ENCODE measurements at places on chromosomes 1 and 21.

GRCh38 chr1:225908013-225908640 lies 15.9 kb downstream of the PYCR2 start:
- no peak overlapping the region for H3K4me3 ChIP-seq
- H3K36me3 ChIP-seq = no peaks in the 10 kb centered on the region
- H3K27ac ChIP-seq = no peak overlapping the region
- no peak for DNase-seq

DNA sequence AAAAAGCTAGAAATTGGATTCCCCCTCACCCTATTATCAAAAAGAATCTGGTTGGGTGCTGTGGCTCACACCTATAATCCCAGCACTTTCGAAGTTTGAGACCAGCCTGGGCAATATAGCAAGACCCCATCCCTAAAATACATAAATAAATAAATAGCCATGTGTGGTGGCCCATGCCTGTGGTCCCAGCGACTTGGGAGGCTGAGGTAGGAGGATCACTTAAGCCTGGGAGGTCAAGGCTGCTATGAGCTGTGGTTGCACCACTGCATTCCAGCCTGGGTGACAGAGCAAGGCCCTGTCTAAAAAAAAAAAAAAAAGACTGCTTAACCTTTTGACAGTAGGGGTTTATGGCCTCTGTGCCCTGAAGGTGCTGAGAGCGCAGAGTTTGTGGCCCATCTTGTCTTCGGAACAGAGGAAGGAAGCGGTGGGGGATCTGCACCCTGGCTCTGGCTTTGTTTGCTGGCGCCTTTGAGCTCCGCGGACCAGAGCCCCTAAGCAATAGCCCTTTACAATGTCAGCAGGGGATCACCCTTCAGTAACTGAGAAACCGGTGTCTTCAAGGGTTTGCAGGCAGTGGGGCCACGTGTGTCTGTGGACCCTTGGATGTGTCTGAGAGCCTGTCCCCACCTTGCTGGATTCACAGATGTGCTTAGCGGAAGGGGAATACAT lies 22.1 kb downstream of the SLC2A7 start:
- no peaks in the 10 kb centered on the region for H3K36me3 ChIP-seq
- peaks cover 5% of the 10 kb centered on the region for H3K4me1 ChIP-seq
- H3K4me3 ChIP-seq = no peak overlapping the region
- DNase-seq = no peak

DNA sequence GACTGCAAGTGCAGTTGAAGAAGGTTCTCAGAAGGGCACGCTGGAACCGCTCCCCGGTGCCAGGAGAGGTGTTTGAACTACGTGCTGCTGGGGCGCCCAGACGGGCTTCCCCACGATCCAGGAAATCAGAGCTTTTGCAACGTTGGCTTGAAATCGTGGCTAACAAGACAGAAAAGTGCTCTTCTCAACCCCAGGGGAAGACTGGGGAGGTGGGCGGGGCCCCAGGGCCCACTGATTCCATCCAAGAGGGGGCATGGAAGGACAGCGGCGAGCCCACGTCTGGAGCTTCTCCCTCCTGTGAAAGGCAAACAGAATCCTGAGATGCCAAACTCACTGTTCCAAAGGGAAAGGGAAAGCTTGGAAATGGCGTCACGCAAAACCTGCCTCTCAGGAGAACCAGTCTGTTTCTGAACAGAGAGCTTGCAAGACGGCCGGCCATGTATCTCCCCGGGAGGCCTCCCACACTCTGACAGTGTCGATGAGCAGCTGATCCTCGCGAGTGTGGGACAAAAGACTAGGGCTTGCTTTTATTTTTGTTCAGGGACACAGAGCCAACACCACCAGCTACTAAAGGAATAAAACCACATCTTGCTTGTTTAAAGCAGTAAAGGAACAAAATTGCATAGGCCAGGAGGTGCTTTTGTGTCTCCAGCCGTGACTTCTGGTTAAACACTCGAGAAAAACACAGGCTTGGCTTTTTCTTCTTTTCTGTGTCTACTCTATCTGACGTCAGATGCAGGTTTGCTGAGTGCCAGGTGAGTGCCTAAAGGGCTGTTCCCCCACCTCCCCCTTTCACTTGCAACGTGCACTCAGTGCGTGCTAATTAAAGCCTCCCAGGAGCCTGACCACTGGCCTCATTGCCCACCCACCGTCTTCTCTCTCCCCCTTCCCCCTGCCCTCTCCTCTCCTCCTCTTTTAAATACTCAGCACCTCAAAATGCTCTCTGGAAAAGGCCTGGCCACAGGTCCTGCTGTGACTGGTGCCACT lies 41.5 kb downstream of the LRRC3 start:
- H3K36me3 ChIP-seq = no peaks in the 10 kb centered on the region
- H3K27ac ChIP-seq = no peak overlapping the region
- H3K4me3 ChIP-seq = no peak overlapping the region
- DNase-seq = no peak
- peaks cover 4% of the 10 kb centered on the region for H3K27me3 ChIP-seq
- no peaks in the 10 kb centered on the region for H3K4me1 ChIP-seq

GRCh38 chr1:12851779-12852178 lies 3.3 kb upstream of the HNRNPCL1 start:
- no peak overlapping the region for H3K27ac ChIP-seq
- H3K4me3 ChIP-seq = no peak overlapping the region
- DNase-seq = no peak
- no peaks in the 10 kb centered on the region for H3K36me3 ChIP-seq
- no peaks in the 10 kb centered on the region for H3K4me1 ChIP-seq
- no peaks in the 10 kb centered on the region for H3K27me3 ChIP-seq

DNA sequence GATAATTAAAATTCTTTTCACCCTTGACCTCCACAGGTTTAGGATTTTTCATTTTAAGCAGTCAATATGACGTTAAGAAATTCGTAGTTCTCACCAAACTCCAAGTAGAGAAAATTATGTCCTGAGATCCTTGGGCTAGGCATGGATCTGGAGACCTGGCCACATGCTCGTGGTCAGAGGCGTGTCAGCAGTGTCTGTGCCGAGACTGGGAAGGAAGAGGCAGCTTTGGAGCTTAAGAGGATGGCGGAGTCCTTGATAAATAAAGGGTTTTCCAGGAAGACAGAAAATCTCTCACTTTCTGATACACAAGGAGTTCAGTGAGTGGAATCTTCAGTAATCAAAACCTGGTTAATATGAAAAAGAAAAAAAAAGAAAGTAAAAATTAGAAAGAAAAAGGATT lies 17.0 kb downstream of the RHOU start:
- no peaks in the 10 kb centered on the region for H3K36me3 ChIP-seq
- no peak overlapping the region for H3K27ac ChIP-seq
- H3K4me3 ChIP-seq = no peak overlapping the region
- no peak for DNase-seq
- peaks cover 6% of the 10 kb centered on the region for H3K27me3 ChIP-seq
- no peaks in the 10 kb centered on the region for H3K4me1 ChIP-seq

GRCh38 chr21:42056996-42057689 lies 14.0 kb upstream of the UMODL1 start:
- no peaks in the 10 kb centered on the region for H3K27me3 ChIP-seq
- no peak overlapping the region for H3K27ac ChIP-seq
- H3K4me1 ChIP-seq = peaks cover 16% of the 10 kb centered on the region
- no peak for DNase-seq

DNA sequence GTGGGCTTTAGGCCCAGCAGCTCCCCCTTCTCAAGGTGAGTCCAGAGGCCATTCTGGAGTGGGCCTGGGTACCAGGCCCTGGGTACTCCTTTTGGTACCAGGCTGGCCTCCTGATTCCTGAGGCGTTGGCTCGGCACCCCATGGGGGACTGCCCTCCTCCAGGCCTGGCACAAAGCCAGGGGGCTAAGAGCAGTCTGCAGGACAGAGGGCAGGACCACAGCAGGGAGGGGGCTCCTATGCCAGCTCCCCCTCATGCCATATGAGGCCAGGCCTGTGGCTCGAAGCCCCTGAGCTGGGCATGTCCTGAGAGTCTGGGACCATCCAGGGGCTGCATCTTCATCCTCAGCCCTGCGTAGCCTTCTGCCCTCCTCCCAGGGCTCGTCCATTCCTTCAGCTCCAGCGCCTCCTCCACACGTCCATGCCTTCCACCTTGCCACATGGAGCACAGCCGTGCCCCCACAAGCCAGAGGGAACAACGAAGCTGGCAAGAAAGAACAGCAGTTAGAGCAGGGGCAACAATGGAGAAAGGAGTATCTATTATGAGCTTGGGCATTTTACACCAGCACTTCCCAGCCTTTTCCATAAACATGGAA lies 3.2 kb downstream of the PHLDA3 start:
- H3K4me1 ChIP-seq = peaks cover 31% of the 10 kb centered on the region
- H3K4me3 ChIP-seq = no peak overlapping the region
- DNase-seq = no peak

GRCh38 chr1:18723701-18724411 lies 93.2 kb downstream of the PAX7 start:
- no peak overlapping the region for H3K27ac ChIP-seq
- no peak for DNase-seq
- no peaks in the 10 kb centered on the region for H3K4me1 ChIP-seq

DNA sequence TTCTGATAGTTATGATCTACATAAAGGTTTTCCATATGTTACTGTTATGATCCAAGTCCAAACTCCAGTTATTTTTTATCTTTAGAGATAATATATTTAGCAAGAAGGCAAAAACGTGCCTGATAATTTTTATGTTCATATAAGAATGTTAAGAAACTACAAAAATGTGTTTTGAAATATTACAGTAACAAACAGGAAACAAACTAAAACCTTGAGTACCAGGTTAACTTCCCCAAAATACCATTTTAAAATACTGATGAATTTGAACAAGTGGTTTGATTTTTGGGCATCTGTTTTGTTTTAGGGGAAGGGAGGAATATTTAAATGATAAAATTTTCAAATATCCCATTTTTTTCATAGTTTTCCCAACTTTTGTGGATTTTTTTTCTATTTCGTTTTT lies 124.8 kb downstream of the NR5A2 start:
- no peaks in the 10 kb centered on the region for H3K36me3 ChIP-seq
- H3K4me1 ChIP-seq = peaks cover 19% of the 10 kb centered on the region
- DNase-seq = no peak
- no peak overlapping the region for H3K4me3 ChIP-seq
- H3K27ac ChIP-seq = no peak overlapping the region

DNA sequence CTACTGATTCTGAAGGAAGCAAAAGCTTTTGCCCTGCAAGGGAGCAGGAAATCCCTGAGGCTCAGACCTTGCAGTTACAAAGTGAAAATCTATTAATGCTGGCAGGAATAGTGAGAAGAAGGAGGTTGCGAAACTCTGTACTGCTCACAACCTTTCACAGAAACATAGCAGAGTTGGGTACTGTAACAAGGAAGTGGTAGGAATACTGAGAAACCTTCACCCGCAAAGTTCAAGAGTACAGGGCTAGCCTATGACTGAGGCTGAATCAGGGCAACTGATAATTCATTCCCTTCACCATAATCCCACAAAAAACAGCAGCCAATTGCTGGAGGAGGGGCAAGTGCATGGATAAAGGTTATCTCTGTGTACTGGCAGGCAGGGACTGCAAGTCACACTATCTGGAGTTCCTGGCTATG lies 23.9 kb upstream of the KCTD3 start:
- no peaks in the 10 kb centered on the region for H3K27me3 ChIP-seq
- H3K4me1 ChIP-seq = no peaks in the 10 kb centered on the region

GRCh38 chr1:172926070-172926469 lies 124.7 kb downstream of the TNFSF18 start:
- no peaks in the 10 kb centered on the region for H3K36me3 ChIP-seq
- H3K4me1 ChIP-seq = no peaks in the 10 kb centered on the region
- no peak overlapping the region for H3K27ac ChIP-seq
- DNase-seq = no peak

- peaks cover 6% of the 10 kb centered on the region for H3K27me3 ChIP-seq
- DNase-seq = no peak
- H3K4me1 ChIP-seq = no peaks in the 10 kb centered on the region
- H3K27ac ChIP-seq = no peak overlapping the region
- H3K4me3 ChIP-seq = no peak overlapping the region
These were observed 187.3 kb downstream of the AK5 start for GRCh38 chr1:77468949-77469710.
